Fibroblast of mammary gland (primary cell): ENCODE measurements at places on chromosomes 4 and X.

DNA sequence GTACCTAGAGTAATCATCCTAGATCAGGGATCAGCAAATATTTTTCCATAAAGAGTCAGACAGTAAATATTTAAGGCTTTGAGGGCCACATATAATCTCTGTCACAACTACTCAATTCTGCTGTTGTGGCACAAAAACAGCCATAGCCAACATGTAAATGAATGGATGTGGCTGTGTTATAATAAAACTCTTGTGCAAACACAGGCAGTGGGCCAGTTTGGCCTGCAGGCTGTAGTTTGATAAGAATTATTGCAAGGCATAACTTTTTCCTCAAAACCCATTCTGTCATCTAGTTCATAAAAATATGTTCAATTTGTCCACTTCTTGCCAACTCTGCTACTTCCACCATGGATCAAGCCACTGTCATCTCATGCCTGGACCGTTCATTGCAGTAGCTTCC, 39.4 kb upstream of the SHROOM4 start:
- no peak for DNase-seq

DNA sequence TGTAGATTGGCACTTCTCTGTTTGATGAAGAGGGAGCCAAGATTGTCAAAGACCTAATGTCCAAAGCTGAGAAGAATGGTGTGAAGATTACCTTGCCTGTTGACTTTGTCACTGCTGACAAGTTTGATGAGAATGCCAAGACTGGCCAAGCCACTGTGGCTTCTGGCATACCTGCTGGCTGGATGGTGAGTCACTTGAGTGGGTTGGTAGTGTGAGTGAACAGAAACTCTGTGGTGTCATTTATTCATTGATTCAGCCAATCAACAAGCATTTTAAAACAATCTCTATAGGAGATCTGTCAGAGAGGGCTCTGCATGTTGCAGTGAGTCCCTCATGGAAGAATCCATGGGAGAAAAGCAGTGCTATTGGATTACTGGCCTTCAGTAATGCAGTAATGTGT, 16.3 kb downstream of the TAF9B start:
- peak; percentile 67 for DNase-seq

DNA sequence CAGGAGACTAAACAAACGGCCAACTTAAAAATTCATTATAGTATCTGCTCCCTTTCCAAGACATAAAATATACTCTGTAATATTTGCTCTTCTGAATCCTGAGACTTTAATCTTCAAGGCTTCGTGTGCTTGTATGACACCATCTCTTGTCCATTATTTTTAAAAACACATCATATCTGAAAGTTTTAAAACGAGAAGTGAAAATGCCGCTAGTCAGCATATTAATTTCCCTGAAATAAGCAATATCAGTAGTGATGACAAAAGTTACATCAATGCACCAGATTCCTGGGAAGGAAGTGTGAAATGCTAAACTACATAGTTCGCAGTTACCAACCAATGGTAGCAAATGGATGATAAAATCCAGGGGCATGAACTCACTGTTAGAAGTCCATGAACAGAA, 66.8 kb upstream of the EXOC1L start:
- no peak for DNase-seq

GRCh38 chr4:146214238-146214637, at the start of gene REELD1:
REELD1 (plus strand) TSS chr4:146214538; CDS start chr4:146216953, 2,415 bp downstream.
- no peak for DNase-seq

GRCh38 chr4:65195002-65195401, 475.3 kb downstream of the EPHA5 start:
- DNase-seq, result no peak

GRCh38 chr4:108483650-108484049, 136.7 kb upstream of the RPL34 start:
- DNase-seq, result no peak

DNA sequence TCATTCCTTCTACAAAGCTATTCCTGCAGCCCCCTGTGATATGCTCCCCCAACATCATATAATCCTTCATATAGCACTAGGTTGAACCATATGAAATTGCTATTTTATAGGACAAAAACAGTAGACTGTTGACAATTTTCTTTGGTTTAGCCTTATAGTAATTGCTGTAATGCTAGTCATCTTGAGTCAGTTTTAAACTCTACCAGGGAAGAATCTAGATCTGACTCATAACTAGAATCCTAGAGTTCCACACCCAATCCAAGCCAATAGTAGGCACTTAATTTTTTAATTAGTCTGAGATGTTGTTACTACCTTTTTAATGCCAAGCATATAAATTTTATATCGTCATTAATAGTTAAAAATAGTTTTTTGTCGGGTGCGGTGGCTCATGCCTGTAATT, 136.8 kb downstream of the CHRNA9 start:
- peak; percentile 35 for DNase-seq
